CD4-positive, alpha-beta T cell treated with Interleukin-10 for 1 hour (primary cell): ENCODE measurements at places on chromosomes 1 and 21.

GRCh38 chr21:42261829-42262200, 42.9 kb downstream of the ABCG1 start:
- no peak for DNase-seq

- no peak for DNase-seq
Observed at GRCh38 chr1:11676386-11677103, 4.4 kb downstream of the MAD2L2 start.

GRCh38 chr1:46549697-46550681, 1.5 kb downstream of the KNCN start:
- peak; percentile 70 for DNase-seq

GRCh38 chr1:9014475-9015375, 11.5 kb downstream of the SLC2A7 start:
- DNase-seq, result no peak

- no peak for DNase-seq
Observed at GRCh38 chr1:59505596-59506028, 208.7 kb downstream of the FGGY start.

GRCh38 chr1:169879034-169879840, 14.5 kb downstream of the SCYL3 start:
- no peak for DNase-seq

DNA sequence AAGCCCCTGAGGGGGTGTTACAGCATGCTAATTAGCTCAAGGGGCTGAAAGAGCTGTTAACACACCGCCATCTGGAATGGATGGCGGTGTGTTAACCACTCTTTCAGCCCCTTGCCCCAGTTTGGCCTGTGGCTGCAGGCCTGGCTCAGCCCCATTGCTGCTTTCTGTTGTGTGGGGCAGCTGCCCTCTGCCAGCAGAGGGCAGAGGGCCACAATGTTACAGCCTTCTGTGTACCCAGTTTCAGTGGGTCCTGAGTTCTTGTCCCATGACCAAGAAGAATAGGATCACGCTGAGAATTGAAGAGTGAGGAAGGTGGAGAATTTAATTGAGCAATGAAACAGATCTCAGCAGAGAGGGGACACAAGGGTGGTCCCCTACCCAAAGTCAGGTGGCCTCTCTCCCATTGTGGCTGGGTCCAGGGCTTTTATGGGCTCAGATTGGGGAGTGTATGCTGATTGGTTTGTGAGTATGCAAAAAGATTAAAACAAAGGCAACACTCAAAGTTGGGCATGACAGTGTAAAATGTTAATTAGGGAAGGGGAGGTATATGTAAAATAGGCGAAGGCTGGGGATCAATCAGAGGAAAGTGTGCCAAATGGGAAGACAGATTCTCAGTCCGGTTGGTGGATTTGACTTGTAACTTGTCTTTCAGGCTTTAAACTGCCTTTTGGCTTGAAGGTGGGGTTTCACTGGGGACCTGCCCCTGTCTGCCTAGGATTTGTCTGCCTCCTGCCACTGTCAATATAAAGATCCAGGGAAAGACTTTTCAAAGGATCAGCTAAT, 142.2 kb downstream of the RABGAP1L start:
- no peak for DNase-seq

- no peak for DNase-seq
Observed at GRCh38 chr1:108819878-108820277, 37.0 kb downstream of the AKNAD1 start.

DNA sequence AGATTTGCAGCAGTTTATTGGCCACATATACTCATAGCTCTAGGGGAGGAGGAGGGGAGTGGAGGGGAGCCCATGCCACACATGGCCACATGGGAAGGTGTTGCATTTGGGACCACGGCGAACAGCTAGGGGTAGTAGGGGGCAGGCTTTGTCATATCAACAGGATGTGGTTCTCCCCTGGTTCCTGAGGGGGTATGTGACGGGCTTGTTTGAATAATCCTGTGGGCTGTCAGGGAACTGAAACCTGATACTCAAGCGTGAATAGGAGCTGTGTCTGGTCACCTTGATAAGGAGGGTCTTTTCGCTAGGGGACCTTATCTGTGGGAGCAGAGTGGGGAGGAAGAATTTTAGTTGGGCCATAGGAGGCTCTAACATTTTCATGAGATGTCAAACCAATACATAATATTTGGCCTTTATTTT, 264.7 kb downstream of the CTH start:
- no peak for DNase-seq

DNA sequence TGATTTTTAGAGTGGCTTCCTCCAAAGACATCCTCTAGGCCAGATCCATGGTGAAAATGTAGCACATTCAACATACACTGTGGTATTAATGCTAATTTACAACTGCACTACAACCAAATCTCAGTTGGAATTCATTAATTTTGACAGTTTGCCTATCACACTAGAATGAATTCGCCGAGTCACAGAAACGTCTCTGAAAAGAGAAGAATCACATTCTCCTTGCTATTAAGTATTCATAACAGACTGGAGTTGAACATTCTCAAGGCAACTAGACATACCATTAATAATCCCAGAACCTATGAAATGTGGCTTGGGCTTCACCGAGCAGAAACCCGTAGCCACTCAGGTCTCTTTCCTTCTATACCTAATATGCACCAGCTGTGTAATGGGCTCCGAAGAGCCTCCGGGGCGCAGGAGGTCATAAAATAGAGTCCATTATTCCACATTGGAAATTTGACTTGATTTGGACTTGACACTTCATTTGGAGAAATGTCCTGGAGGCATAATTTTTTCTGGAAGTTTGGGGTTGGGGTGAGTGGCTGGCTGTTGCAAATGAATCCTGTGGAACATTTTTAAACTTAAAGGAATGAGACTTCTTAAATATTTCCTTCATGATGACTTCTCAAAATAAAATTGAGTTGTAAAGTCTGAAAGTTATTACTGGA, 117.1 kb downstream of the DSCAM start:
- DNase-seq, result no peak

GRCh38 chr1:66335859-66336640, 197.9 kb upstream of the SGIP1 start:
- peak; percentile 86 for DNase-seq

DNA sequence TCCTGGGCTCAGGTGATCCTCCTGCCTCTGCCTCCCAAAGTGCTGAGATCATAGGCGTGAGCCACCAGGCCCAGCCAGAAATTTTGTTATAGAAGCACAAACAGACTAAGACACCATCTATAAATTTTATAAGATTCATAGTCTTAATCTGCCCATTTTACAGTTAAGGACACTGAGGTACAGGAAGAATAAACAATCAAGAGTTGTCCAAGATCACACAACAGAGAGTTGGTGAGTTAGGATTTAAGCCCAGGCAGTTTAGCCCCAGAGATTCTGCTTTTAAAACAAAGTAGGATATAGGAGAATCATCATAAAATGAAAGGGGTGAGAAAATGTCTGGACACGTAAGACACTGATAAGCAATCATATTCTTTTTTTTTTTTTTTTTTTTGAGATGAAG, 6.8 kb downstream of the TEX46 start:
- no peak for DNase-seq

GRCh38 chr1:231252336-231252735, 11.3 kb downstream of the GNPAT start:
- DNase-seq, result no peak

DNA sequence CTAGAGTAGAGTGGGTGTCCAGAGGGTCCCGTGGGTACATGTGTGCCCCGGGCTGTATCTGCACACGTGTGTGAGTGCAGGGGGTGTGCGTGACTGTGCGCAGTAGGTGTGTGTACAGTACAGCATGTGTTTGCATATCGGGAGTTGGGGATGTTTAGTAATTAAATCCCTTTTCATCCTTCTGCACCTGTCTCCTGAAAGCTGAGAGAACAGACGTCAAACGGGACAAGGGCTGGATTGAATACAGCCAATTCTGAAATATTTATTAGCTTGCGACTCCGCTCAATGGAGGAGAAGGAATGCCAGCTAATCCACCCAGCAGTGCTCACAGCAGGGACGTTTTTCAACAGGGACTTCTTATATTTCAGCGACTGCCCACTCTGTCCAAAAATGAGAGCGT, 44.7 kb upstream of the CASZ1 start:
- no peak for DNase-seq

DNA sequence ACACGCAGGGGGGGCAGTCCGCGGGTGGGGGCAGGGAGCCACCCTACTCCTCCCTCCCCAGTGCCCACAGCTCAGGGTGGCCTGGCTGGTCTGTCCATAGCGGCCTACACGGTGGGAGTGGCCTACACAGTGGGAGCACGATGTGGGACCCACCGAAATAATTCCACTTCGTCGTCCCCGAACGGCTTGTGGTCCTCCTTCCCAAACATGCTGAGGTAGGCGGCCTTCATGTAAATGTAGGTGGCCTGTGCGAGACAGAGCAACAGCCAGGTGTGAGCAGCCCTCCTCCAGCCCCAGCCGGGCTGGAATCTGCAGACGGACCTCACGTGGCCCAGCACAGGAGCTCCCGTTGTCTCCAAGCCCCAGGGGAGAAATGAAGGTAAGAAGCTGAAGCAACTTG, 34.4 kb downstream of the TTC39A start:
- DNase-seq, result no peak

DNA sequence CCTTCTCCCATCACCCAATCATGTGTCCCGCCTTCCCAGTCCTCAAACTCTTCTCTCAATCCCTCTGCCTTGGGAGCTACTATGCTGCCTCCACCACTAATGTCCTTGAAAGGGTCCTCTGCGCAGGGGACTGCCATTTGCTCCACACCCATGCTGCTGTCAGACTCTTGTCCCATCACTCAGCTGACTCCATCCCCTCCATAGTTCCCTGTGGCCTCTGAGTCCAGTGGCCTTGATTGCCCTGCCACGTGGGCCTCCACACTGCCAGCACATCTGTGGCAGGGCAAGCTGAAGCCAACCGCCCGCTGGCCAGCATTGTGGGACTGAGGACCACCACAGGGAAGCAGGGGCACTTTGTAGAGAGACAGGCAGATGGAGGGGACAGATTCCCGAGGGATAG, 1.3 kb upstream of the TNNT2 start:
- no peak for DNase-seq
